ENCODE measurements at places on chromosomes 1 and 21.

GRCh38 chr21:39119891-39120290, 63.4 kb downstream of the PSMG1 start:
- DNase-seq, result no peak

GRCh38 chr1:226965581-226966440, 25.7 kb downstream of the COQ8A start:
- DNase-seq, result no peak

DNA sequence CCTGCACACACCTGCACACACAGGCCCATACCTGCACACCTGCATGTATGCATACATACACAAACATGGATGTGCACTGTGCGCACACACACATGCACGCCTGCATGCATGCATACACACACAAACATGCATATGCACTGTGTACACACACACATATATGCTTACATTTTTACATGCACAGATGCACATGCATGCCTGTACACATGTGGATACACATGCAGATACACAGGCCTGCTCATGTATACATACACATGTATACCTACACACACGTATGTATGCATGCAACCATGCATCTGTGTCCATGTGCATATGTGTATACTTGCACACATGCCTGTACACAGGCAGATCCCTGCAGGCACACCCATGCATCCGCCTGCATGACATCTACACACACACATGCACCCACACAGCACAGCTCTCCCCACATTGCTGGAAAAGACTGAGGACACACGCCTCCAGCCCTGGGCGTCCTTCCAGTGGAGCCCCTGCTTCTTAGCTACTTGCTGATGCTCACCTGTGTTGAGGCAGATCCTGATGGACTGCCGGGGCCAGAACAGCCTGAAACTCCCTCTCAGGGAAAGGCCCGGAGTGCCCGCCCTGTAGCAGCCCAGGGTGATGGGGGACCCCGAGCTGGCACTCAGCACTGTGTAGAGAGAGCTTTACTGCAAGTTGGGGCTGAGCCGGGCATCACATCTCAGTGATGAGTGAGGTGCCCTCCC, 28.6 kb downstream of the KRTAP10-1 start:
- DNase-seq, result no peak

GRCh38 chr1:232274236-232274855, 355.6 kb downstream of the SIPA1L2 start:
- DNase-seq, result no peak

DNA sequence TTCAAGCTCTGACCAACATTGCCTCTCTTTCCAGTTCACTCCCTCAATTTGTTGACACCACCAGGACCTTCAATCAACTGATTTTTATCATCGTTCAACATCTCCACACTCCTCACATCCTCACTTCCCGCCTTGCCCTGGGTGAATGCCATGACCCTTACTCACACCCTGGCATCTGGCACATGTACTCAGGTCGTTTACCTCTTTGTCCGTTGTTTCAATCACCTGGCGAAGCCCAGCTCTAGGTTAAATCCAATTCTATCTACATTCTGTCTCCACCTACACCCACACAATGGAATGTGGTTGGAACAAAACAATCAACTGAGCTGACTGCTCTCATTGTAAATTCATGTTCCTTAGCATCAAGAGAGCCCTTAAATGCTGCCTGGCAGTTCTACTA, 24.2 kb upstream of the TBX15 start:
- DNase-seq, result no peak

- DNase-seq, result no peak
These were observed 79.7 kb downstream of the TBX19 start for GRCh38 chr1:168360151-168361021.

GRCh38 chr1:225695578-225696337, 42.8 kb upstream of the ENAH start:
- DNase-seq, result no peak

- no peak for DNase-seq
These were observed 17.9 kb upstream of the MPL start for GRCh38 chr1:43319766-43320165.

DNA sequence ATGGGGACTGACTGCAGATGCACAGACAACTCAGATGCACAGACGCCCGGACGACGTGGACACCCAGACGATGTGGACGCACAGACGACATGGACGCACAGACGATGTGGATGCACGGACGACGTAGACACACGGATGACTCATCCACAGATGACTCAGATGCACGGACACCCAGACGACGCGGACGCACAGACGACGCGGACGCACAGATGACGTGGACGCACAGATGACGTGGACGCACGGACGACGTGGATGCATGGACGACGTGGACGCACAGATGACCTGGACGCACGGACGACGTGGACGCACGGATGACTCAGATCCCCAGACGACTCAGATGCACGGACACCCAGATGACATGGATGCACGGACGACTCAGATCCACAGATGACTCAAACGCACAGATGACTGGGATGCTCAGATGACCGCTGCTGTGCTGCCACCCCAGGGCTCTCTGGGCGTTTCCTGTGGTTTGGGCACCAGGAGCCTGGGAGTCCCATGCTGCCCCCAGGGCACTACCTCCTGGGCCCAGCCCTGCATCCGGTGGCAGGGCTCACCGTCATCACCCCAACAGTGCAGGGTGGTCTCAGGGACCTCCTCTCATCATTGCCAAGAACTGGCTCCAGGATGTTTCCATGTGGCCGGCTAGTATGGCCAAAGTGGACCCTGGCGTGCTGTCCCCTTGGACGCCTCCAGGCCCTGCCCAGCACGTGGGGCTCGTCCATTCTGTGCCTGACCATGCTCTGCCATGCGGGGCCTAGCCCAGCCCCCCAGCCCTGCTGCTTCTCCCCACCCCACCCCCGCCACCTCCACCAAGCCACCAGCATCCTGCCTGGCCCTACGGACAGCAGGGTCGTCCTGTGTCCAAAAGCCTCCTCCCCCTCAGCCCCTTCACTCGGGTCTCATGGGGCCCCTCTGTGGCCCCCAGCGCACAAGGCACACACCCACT, 14.0 kb downstream of the FAAP20 start:
- DNase-seq, result no peak

DNA sequence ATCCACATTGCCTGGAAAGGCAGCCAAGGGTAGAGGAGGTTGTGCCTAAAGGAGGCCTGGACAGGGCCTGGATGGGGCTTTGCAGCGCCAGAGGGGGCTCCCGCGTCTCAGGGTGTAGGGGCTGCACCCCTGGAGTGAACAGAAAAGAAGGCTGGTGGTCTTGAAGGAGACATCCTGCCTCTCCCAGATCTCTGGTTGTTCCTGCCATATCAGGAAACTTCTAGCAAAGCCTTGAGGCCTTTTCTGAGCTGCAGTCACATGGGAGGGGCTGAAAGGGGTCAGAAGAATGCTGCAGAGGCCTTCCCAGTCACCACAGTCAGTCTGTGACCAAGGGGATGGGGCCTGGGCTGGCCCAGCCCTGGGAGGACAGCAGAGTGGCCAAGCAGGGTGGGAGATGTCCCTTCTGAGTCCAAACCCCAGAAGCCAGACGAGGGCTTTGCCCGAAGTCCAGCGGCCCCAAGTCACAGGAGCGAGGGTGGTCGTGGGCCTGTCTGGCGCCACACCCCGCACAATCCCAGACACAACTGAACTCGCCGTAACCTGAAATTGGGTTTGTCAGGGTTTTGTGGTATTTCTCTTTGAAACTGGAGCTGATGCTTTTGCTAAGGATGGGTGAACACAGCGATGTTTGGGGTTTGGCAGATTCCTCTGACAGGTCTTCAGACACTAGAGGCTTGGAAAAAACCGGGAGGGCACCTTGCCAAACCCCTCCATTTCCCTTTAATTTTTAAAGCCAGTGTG, 29.6 kb downstream of the SIM2 start:
- no peak for DNase-seq

DNA sequence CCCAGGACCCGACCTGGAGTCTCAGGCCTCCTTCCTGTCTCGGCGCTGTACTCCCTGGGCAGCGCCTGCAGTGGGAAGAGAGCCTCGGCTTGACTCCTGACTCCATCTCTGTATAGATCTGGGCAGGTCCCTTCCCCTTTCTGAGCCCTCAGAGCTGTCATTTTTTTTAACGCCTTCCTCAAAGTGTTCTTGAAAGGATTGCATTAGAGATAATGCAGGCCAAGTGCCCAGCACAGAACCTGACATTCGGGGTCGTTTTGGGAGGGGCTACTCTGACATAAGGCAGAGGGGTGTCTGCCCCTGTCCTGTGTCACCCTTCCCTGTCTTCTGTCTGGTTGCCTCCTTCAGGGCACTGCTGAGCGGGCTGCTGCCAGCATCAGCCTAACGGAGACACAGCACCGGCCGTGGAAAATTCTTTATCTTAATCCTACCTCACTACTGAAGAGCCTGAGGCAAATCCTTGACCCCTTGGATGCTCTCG, 271.6 kb downstream of the TRABD2B start:
- DNase-seq, result no peak

- no peak for DNase-seq
These were observed 125.7 kb downstream of the IGSF21 start for GRCh38 chr1:18233176-18233864.

- DNase-seq, result no peak
These were observed 66.3 kb downstream of the CNST start for GRCh38 chr1:246632281-246633168.

GRCh38 chr1:228097333-228098081, 5.6 kb downstream of the C1orf35 start:
- no peak for DNase-seq

- DNase-seq, result no peak
These were observed 484.4 kb upstream of the ZRANB2 start for GRCh38 chr1:71565262-71565661.

DNA sequence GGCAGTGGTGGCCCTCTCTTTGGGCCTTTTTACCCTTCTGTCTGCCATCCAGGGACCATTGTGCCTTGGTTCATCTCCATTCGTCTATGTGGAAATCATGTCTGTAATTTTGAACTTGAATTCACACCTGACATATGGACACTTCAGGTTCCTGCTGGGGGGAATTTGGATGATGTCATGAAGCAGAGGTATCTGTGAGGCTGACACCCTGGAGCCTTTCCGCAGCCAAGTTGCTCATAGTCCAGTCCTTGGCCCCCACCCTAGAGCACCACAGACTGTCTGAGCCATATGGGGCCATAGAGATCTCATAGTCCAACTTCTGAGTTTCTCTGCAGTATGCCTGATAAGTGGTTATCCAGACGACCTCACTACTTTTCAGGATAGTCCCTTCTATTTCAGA, 147.7 kb upstream of the CACNA1E start:
- DNase-seq, result no peak

DNA sequence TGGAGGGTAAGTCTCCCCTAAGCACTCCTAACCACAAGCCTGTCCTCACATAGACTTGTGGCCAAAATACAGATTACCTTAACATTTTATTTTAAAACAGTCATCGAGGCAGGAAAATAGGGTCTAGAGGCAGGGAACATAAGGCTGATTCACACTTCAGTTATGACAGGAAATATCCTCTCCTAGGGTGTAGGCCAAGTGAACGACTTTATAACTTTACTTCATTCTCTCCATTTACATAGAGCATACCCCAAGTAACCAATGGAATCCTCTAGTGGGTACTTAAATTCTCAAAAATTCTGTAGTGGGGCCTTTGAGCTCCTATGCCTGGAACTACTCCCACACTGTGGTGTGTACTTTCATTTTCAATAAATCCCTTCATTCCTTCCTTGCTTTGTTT, 113.0 kb downstream of the WDR3 start:
- DNase-seq, result no peak

GRCh38 chr1:47996406-47997226, 569 bp downstream of the TRABD2B start:
- no peak for DNase-seq

DNA sequence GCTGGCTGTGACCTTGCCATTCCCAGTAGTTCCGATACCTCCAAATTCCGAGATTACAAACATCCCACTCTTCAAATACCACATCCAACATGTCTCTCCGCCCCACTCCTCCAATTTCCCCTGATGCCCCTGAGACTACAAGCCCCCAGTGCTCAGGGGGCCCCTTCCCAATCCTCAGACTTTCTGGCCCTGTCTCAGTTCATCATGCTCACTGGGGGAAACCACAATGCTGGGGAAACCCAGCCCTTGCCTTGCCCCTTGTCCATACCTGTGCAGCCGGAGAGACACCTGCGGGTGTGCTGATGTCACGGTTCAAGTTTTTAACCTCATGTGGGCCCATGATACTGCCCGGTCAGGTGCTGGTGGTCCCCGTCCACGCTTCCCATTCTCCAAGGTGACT, 226.6 kb downstream of the CAMTA1 start:
- no peak for DNase-seq

DNA sequence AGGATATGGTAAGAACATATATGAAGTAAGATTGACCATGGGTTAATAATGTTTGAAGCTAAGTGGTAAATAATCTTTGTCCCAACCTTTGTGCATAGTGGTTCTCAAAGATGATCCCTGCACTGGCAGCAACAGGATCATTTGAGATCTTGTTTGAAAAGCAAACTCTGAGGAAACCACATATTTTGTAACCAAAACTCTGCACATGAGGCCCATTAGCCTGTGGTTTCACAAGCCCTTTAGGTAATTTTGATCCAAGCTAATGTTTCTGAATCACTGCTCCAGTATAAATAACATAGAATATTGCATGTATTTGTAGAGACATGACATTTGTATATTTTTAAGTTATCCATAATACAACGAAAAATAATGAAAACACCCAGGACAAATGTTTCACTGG, 147.9 kb upstream of the RGS18 start:
- DNase-seq, result no peak

DNA sequence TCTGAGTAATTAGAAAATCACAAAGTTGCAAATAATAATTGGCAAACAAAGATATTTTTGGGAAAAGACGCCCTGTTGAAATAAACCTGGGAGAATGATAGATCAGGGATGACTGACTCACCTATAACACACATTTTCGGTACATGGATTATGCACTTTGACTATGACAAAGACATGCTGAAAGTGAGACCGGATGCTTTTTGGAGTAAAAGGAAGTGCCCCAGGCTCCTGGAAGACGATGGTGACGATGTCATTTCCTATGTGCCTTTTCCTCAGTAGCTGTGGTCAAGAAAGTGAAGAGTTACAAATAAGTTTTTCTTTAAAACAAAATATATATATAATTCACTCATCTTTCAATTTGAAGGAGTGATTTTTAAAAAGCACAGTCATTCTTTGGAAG, 158.7 kb downstream of the SIPA1L2 start:
- no peak for DNase-seq

DNA sequence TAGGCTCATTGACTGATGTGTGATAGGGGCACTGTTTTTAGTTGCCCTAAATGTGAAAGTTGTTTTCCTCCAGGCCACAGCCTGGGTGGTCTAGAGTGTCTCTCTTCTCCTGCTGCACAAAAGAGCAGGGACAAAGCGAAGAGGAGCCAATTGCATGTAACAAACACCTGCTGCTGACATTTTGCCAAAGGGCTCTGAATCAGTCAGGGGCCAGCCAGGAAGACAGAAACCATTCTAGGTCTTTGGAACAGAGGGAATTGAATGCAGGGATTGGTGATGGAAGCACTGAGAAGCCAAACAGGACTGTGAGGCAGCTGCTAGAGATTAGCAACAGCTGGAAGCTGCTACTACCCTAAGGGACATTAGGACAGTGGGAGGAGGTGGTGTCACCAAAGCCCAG, 185.3 kb upstream of the POU3F1 start:
- DNase-seq, result no peak

DNA sequence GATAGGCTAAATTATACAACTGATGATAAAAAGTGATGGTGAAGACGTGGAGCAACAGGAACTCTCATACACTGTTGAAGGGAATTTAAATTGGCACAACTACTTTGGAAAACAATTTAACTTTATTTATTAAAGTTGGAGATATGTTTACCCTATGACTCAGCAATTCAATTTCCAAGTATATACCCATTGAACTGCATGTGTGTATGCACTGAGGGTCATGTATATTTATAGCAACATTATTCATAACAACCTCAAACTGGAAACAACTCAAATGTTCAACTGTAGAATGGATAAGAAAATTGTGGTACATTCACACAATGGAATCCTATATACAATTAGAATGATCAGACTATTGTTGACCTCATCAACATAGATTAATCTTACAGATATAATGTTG, 16.5 kb upstream of the BCAS2 start:
- no peak for DNase-seq

All from GM12891 (cell line).